GM23248 (cell line): ENCODE measurements at places on chromosomes 6 and 20. TPM values are rescaled to one million over a fixed set of nuclear protein-coding genes. Genes with fewer than 3 reads are reported as not detected.

DNA sequence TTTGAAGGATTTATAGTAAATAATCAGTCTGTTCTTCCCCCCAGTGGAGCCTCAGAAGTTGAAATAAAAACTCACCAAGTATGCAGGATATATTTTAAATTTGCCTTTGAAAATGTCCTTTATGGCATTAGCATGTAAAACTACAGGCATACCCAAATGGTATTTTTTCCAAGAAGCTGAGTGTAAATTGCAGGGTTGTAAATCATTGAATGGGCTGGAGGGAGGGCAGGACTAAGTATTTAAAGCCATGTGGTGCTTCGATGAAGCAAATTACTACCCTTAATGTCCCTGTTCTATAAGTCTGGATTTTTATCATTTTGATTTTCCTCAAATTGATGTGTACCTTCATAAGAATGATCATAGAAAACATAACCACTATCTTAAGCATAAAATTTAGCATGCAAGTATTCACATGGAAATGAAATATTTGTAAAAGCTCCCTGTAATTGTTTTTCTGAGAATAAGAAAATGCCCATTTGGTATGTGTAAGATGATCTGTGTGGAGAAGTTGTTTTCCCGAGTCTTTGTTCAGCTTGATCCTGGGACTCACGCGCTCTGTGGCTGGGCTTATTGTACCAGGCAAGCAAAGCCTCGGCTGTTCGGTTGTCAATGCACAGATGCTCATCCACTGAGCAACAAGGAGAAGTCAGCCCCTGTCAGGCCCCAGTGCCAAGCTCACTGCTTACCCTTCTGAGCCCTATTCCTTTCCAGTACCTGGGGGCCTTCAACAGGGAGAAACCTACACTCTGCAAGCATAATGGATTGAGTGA, 66.7 kb downstream of the CD164 start:
- DNase-seq = no peak

- peak; percentile 31 for DNase-seq
These were observed 34.2 kb downstream of the KATNA1 start for GRCh38 chr6:149614337-149614736.

DNA sequence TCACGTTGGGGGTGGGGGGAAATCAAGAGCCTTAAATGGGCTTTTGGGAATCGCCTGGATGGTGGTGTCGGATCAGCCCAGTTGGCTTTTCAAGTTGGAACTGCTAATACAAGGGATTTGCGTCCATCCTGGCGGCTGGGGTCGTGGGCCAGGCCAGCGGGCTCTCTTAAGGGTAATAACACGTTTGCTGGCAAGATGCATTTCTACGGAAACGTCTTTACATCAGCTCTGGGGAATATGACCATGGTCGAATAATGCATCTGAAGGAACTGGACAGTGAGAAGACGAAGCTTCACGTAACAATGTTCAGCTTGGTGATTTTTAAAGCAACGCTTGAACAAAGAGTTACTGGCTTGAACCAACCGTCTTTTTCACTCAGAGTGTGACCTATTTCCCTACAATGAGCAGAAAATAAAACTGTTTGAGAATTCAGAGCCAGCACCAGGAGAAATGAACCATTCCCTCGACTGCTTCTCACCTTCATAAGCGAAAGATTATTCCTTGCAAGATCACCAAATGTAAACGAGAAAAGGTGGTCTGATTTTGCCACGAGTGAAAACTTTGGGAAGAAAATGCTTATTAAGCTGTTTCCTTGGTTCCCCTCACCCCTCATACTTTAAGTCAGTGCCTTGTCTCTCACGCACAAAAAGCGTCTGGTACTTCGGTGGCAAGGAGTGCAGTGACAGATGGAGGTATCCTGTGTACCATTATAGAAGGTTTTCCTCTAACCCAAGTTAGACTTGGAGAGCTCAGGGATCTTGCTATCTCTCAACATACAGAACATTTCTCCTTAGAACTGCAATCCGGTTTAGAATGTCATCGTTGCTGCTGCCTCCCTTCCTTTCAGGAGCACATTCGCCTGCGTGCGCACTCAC, 1.4 kb upstream of the MARCKS start:
- peak; percentile 71 for DNase-seq

DNA sequence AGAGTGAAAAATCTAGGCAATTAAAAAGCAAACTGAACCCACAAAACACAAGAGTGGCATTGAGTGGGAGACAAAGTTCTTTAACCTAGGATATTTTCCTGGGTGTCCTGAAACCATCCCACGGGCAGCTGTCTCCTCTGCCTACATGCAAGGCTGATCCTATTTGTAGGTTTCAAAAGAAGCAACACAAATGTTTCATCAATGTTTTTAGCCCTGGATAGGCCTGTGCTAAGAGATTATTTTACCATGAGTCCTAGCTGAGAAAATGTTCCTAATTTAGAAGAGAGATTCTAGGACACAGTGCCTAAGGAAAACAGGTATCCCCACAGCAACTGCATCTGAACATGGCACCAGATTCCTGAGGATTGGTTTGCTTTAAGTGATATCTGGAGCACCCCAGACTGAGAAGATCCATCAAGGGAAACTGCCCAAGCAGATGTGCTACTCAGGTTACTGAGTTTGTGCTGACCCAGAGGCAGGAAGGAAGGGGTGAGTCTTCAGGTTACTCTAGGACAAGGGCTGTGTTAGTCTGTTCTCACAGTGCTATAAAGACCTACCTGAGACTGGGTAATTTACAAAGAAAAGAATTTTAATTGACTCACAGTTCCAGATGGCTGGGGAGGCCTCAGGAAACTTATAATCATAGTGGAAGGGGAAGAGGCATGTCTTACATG, 111.6 kb upstream of the UST start:
- no peak for DNase-seq

DNA sequence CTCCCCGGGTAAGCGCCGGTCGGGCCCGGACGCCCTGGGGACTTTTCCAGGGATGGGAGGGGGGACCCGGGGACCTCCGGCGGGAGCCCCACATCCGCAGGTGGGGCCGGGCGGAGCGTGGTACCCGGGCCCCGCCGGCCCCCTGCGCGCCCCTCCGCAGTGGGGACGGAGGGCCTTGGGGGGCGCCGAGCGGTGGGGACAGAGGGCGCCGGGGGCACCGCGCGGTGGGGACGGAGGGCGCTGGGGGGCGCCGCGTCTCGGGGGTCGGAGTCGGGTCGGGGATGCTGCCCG, 270 bp downstream of the PLEKHG1 start:
- DNase-seq = no peak

Gene SOD2
- polyA plus RNA-seq = 52.6 and 53.1 TPM in 2 replicates

Gene CCDC170
- 0.27 and 0.49 TPM in 2 replicates for polyA plus RNA-seq

Gene STXBP5
- 4.4 and 4.9 TPM in 2 replicates for polyA plus RNA-seq

Gene LRRC1
- polyA plus RNA-seq = 2.4 and 3.6 TPM in 2 replicates
